ENCODE measurements at places on chromosomes 5 and 9.
A peak's percentile ranks its signal among the peaks of the same experiment; 100 is the strongest.

GRCh38 chr9:136119061-136119882 is 597 bp upstream of the TMEM250 start:
- DNase-seq, result no peak

DNA sequence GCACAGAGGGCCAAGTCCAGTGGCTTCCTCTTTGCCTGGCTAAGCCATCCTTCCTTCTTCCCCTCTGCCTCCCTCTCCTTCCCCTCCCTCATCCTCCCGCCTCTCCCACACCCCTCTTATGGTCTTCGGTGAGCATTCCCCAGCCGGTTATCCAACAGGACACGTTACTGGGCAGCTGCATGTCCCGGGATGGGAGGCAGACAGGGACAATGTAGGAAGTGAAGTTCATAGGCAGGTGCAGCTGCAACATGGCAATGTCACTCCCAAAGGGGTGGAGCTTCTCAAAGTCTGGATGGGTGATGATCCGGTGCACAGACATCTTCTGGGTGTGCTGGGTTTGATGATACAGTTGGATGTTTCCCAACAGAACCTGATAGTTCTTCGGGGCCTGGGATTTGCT is 71.4 kb upstream of the SPTLC1 start:
- DNase-seq, result no peak

DNA sequence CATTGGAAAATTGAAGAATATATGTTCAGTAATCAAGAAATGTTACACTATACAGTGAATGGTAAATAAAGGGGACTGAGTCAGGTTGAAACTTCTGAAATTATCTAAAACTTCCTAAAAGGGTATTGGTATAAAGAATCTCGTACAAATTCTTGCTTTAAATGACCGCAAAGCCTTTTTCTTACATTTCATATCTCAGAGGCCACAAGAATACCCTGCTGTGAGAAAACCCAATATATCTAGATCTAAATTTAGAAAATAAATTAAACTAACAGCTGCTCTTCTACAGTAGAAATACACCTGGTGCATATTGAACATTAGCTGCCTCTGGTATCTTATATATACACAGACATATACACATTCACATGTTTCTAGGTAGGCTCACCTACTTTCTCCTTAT is 221.7 kb downstream of the PCSK5 start:
- no peak for DNase-seq

- no peak for DNase-seq
These were observed 528.9 kb downstream of the AGTPBP1 start for GRCh38 chr9:85212887-85213286.

- no peak for DNase-seq
These were observed 4.1 kb upstream of the IARS1 start for GRCh38 chr9:92297611-92298010.

GRCh38 chr9:106557996-106558667 is 304.8 kb upstream of the ZNF462 start:
- DNase-seq, result no peak

DNA sequence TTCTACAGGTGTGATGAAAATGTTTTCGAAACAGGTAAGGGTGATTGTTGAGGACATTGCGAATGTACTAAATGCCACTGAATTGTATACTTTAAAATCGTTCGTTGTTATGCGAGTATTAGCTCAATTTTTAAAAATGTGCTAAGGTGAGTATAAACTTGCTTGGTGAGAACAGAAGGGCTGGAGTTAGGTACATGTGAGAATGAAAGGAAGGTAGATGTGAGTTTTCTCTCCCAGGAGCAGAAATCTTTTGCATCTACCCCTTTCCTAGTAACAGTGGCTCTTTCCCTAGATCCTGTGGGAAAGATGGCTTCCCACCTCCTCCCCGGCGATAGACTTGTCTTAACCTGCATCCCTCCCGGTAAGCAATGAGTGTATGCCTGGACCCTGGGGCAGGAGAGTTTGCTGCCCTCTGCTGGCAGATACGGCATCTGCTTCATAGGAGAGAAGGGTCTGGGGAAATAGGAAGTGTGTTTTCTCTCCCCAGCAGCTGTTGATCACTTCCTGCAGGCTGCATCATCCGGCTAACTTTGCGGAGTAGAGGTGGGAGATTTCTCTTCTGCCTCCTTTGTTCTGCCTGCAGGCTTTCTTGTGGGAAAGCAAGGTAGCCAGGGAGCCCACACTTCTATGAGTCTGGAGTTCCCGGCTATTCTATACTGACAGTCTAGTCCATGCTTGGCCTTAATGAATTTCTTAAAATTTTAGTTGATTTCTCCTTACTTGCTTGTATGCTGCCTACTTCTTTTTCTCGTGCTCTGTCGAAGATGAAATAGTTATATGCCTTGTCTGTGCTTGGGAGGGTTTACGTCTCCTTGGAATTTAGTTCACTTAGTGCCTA is 373.3 kb upstream of the SEMA6A start:
- peak; percentile 40 for DNase-seq

- no peak for DNase-seq
These were observed 24.5 kb downstream of the OSTF1 start for GRCh38 chr9:75112789-75113188.

DNA sequence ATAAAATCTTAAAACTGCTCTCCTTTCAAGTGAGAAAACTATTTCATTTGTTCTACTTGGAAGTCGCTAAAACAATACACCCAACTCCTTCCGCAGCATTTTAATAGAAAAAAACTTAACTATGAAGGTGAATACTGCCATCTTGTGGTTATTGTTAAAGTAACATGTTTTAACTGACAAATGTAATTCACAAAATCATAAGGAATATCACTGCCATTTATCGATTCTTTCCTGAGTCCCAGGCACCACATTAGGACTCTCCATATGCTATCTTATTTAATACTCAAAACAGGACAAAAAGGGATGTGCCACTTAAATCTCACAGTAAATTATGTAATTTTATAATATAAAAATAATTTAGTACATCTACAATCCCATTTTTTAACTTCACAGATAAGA is 130.5 kb upstream of the ITGA1 start:
- no peak for DNase-seq
